ENCODE measurements at places on chromosomes 2 and 18. TPM values are rescaled to one million over a fixed set of nuclear protein-coding genes. Genes with fewer than 3 reads are reported as not detected.

DNA sequence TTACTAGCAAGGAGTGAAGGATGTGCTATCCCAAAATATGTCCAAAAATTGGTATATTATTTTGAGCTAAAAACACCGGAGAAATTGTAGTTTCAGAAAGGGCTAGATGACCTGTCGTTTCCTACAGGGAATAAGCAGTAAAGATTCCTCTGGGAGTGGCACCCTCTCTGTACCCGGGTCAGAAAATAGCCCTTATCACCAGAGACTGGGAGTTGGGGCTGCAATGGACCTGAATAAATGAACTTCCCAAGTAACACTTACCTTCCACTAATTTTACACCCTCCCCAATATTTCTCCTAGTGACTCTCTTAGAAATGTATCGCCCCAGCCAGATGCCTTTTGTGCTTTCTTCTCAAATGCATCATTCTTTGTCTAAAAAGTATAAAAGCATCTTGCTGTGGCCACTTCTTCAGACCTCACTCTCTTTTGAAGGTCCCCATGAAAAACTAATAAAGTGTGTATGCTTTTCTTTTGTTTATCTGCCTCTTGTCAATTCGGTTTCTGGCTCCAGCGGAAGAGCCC lies 734 bp upstream of the RMC1 start:
- peaks cover 14% of the 10 kb centered on the region for H3K27me3 ChIP-seq
- H3K4me3 ChIP-seq: peak overlapping the region; percentile 90
- peaks cover 5% of the 10 kb centered on the region for H3K4me1 ChIP-seq
- DNase-seq: no peak

- H3K27me3 ChIP-seq: no peaks in the 10 kb centered on the region
- H3K4me3 ChIP-seq: no peak overlapping the region
- DNase-seq: no peak
- no peak overlapping the region for H3K27ac ChIP-seq
- no peaks in the 10 kb centered on the region for H3K4me1 ChIP-seq
Measured at GRCh38 chr2:153213022-153213421, 265.5 kb downstream of the RPRM start.

Gene CFAP210
- 0.41 TPM for total RNA-seq

- no peak overlapping the region for H3K27ac ChIP-seq
- no peak for DNase-seq
- no peaks in the 10 kb centered on the region for H3K27me3 ChIP-seq
- no peak overlapping the region for H3K4me3 ChIP-seq
Measured at GRCh38 chr18:10899481-10899880, 249.9 kb downstream of the PIEZO2 start.

- no peak overlapping the region for H3K27ac ChIP-seq
- peaks cover 3% of the 10 kb centered on the region for H3K27me3 ChIP-seq
- no peaks in the 10 kb centered on the region for H3K4me1 ChIP-seq
- H3K36me3 ChIP-seq: no peaks in the 10 kb centered on the region
- DNase-seq: no peak
Measured at GRCh38 chr2:8319219-8319618, 362.6 kb upstream of the ID2 start.

GRCh38 chr2:100628506-100628905 lies 65.7 kb downstream of the PDCL3 start:
- DNase-seq: no peak
- no peak overlapping the region for H3K27ac ChIP-seq
- H3K36me3 ChIP-seq: no peaks in the 10 kb centered on the region
- H3K27me3 ChIP-seq: peaks cover 6% of the 10 kb centered on the region

DNA sequence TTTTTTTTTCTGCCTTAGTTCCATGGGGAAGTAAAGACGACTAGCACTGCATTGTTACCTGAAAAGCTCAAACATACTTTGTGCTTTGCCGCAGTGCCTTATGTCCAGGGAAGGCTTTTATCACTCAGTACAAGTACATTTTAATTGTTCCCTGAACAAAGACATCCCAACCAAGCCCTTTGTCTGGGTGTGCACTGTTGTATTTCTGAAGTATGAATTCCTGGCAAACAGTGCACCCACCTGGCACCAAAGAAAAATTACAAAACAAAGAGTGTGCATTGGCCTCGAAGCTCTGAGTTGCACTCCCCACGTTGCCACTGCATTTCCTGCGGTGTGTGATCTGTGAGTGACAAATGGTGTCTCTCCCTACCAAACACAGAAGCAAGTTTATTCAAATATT lies 858.5 kb upstream of the PIK3C3 start:
- H3K27ac ChIP-seq: no peak overlapping the region
- no peak overlapping the region for H3K4me3 ChIP-seq
- no peaks in the 10 kb centered on the region for H3K4me1 ChIP-seq
- no peaks in the 10 kb centered on the region for H3K36me3 ChIP-seq

- peaks cover 3% of the 10 kb centered on the region for H3K36me3 ChIP-seq
- H3K4me3 ChIP-seq: no peak overlapping the region
- H3K4me1 ChIP-seq: peaks cover 13% of the 10 kb centered on the region
- peaks cover 2% of the 10 kb centered on the region for H3K27me3 ChIP-seq
- DNase-seq: no peak
Measured at GRCh38 chr18:2979129-2979528, 33.8 kb downstream of the LPIN2 start.

DNA sequence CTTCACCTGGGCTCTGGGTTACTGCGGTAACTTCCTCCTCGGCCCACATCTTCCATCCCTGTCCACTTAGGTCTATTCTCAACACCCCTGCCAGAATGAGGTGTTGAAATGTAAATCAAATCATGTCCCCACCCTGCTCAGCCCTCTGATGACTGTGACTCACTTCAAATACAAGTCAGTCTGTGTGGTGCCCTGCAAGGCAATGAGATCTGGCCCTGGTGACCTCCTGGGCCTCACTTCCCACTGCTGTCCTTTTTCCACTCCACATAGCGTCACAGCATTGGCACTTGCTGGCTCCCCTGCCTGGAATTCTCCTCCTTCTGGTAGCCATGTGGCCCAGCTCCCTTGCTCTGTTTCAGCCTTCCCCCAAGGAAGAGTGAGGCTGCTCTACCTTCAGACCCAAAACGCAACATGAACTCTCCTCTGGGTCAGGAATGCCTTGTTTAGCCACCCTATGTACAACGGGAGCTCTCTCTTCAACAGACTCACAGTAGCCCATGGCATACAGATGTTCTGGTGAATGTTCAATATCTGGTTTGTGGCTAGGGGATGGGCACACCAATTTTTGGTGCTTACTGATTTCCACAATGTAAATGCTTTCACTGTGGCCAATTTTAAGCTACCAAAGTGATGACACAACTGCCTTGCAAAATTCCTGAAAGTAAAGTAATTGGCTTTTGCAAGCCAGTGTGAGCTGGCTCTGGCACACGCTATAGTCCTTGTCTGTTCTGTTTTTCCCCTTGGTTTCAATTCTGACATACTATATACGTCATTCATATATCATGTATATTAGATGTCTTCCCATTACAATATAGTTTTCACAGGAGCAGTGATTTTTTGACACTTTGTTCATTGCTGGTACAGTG lies 550.3 kb upstream of the HS6ST1 start:
- H3K4me3 ChIP-seq: no peak overlapping the region
- peaks cover 25% of the 10 kb centered on the region for H3K4me1 ChIP-seq
- DNase-seq: no peak
- peaks cover 1% of the 10 kb centered on the region for H3K27me3 ChIP-seq
